GF-D8 (cell line): ENCODE measurements at places on chromosomes 2 and 18.

DNA sequence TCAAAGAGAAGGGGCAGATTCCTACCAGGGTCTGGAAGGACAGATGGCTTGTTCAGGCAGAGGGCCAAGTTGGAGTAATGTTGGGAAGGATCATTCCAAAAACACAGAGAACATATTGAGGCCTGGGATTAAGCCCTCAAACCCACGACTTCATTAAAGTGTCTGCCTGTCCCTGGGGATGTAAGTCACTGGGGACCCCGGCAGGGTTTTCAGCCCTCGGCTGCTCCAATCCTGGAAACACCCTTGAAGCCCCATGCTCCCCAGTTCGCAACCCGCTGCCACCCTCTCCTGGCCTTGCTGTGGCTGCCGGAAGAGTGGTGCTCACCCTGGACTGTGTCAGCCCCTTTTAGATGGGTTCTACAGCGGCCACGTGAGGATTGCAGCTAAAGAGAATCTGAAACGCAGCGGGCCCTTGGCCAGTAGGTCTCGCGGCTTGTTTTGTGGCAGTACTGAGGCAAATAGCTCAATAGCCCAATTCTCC is 79.9 kb downstream of the EPAS1 start:
- no peak for DNase-seq

DNA sequence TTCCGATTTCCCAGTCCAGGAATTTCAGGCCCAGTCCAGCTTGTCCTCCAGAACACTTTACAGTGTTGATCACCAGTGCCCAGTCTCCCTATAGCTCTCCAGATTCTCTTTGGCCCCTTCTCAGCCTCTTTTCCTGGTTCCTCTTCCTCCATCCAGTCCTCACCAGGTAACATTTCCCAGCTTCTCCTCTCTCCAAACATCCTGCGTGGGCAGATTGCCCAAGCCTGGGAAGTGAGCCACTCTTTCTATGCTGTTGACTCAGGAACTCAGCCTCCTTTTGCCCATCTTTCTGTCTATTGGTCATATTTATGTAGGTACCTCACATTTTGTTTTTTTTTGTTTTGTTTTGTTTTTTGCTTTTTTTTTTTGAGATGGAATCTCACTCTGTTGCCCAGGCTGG is 109.4 kb downstream of the LYPD1 start:
- DNase-seq, result no peak

GRCh38 chr2:179524809-179525339 is 260.2 kb upstream of the SESTD1 start:
- no peak for DNase-seq

DNA sequence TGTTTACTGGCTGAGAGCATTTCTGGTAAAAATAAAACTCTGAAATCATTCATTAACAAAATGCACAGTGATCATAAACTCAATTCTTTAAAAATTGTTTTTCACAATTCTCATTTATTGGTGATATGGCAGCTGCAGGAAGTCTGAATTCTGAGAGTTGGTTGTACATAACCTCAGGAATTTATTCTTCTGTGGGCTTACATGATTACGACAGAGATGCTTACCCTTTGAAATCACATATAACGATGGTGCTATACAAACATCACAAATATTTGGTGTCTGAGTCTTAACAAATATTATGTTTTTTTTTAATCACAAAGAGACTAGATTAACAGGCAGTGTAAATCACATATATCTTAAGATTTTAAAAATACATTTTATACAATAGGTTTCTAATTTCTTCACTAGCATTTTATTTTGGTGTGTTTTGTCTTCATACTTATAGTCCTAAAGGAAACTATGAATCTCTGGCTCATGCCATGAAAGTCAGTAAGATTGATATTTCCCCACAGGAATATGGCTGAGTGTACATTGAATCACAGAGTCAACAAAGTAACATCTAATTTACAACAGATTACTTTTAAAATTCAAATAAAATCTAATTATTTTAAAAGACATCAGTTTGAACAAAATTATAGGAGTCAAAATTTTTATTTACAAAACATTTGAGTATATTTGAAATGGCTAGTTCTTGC is 318.8 kb upstream of the THUMPD2 start:
- DNase-seq, result no peak

DNA sequence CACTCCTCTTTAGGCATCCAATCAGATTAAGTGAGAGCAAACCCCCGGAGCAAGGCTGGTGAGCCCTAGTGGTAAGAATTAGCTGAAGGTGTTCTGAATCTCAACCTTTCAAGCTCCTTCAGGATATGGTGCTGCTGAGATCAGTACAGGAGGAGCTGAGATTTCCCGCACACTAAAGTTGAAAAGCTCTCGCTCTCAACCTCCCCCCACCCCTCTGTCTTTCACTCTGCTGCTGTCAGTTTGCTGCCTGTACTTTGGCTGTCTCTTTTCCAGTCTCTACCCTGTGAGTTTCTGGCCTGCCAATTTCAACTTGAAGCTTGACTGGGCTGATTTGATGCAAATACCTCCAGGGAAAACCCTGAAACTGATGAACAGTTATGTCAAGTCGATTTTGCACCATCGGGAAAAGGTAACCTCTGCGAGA is 15.7 kb downstream of the ZEB2 start:
- DNase-seq, result no peak
